ENCODE measurements at places on chromosomes 4 and X. TPM values are rescaled to one million over a fixed set of nuclear protein-coding genes. Genes with fewer than 3 reads are reported as not detected.

DNA sequence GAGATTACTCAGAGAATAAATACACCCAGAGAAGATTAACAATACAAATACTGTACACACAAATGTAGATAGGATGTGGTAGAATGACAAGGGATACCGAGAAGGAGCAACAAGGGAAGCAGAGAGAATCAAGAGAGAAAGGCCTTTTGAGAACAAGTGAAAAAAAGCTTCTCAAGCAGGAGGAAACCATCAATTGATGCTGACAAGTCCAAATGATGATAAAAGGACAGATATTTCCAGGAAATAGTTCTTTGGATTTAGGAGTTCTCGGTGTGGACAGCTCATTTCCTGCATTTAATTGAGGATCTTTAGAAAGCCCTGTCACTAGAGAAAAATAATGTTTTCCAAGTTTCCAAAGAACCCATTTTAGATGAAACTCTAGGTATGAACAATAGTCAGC, 48.1 kb downstream of the NPY5R start:
- no peak overlapping the region for H3K4me3 ChIP-seq
- H3K4me1 ChIP-seq: 0 out of 2 replicates have a peak, but pooled peaks cover 3% of the 10 kb centered on the region
- no peaks in the 10 kb centered on the region for H3K36me3 ChIP-seq
- DNase-seq: no peak
- H3K27ac ChIP-seq: no peak overlapping the region

DNA sequence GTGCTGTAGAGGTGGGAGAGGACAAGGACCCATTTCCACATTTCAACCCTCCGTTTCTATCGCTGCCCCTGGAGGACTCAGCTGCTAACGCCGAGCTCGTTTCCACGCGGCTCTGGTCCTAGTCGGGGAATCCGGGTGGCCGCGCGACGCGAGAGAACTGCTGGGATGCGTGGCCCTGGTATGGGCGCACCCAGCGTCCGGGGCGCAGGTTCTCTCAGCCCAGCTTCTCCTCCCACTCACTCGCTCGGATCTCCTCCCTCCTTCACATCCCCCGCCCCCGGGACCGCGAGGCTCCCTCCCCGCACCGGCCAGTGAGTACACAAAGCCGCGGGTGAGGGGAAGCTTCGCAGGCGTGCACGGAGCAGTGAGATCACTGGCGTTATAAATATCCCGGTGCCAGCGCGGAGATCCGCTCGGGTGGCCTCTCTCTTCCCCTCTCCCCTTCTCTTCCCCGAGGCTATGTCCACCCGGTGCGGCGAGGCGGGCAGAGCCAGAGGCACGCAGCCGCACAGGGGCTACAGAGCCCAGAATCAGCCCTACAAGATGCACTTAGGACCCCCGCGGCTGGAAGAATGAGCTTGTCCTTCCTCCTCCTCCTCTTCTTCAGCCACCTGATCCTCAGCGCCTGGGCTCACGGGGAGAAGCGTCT, at the start of gene FGF5:
Gene FGF5 (plus strand): TSS at position 412 of the 649 bp plus-strand sequence. CDS start 161 bp downstream, at position 573.
- H3K36me3 ChIP-seq: 0 out of 2 replicates have a peak, but pooled peaks cover 4% of the 10 kb centered on the region
- H3K27ac ChIP-seq: peak within 1 kb of the TSS; percentile 100
- H3K27me3 ChIP-seq: no peaks in the 10 kb centered on the region
- H3K4me1 ChIP-seq: peaks cover 34% of the 10 kb centered on the region
- peak within 1 kb of the TSS; percentile 99 for H3K4me3 ChIP-seq
- DNase-seq: peak; percentile 99

- H3K27ac ChIP-seq: no peak overlapping the region
- H3K27me3 ChIP-seq: no peaks in the 10 kb centered on the region
- no peaks in the 10 kb centered on the region for H3K36me3 ChIP-seq
These were observed 387.4 kb downstream of the SPOCK3 start for GRCh38 chr4:166846939-166847338.

Gene FGF5
- total RNA-seq: 15.5 TPM

Gene QDPR
- 20.4 TPM for total RNA-seq

- H3K27ac ChIP-seq: no peak overlapping the region
- H3K27me3 ChIP-seq: no peaks in the 10 kb centered on the region
- no peaks in the 10 kb centered on the region for H3K36me3 ChIP-seq
- peak; percentile 34 for DNase-seq
- no peaks in the 10 kb centered on the region for H3K4me1 ChIP-seq
These were observed 118.7 kb upstream of the AP1S2 start for GRCh38 chrX:15973299-15973698.

Gene HUWE1
- total RNA-seq: 73.5 TPM

All from GM23248 (cell line).